ENCODE measurements at places on chromosomes 3 and 15. TPM values are rescaled to one million over a fixed set of nuclear protein-coding genes. Genes with fewer than 3 reads are reported as not detected.

The JMJD7 gene
- 5.7 TPM for polyA plus RNA-seq

The CYP8B1 gene
- polyA plus RNA-seq, result 0.11 TPM

The PIGB gene
- polyA plus RNA-seq, result 14.1 TPM

The MAP4 gene
- polyA plus RNA-seq, result 247 TPM

The HYAL2 gene
- 32.1 TPM for polyA plus RNA-seq

The MFGE8 gene
- 94.2 TPM for polyA plus RNA-seq

The FRMD4B gene
- 14.2 TPM for polyA plus RNA-seq

The LRTM1 gene
- 93.8 TPM for polyA plus RNA-seq

The CCR3 gene
- not detected for polyA plus RNA-seq

- no peak for DNase-seq
These were observed 38.5 kb upstream of the RASGRP1 start for GRCh38 chr15:38602910-38603670.

DNA sequence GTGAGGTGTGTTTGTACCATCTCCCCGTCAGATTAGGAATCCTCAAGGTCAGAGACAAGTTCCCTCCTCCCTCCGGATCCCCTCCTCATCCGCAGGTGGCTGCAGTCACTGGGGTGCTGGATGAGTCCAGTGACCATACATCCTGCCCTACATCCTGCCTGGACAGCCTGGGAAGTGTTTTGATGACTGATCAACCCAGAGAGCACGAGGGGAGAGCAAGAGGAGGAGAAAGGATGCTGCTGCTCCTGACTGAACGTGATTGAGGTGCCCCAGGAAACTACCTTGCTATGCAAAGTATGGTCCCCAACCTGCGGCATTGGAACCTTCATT, 65.1 kb downstream of the SLC12A8 start:
- DNase-seq, result no peak

- DNase-seq, result no peak
These were observed 87.8 kb upstream of the MDFIC2 start for GRCh38 chr3:70400194-70400593.

- DNase-seq, result no peak
These were observed 101.2 kb downstream of the CORO2B start for GRCh38 chr15:68679961-68680371.

DNA sequence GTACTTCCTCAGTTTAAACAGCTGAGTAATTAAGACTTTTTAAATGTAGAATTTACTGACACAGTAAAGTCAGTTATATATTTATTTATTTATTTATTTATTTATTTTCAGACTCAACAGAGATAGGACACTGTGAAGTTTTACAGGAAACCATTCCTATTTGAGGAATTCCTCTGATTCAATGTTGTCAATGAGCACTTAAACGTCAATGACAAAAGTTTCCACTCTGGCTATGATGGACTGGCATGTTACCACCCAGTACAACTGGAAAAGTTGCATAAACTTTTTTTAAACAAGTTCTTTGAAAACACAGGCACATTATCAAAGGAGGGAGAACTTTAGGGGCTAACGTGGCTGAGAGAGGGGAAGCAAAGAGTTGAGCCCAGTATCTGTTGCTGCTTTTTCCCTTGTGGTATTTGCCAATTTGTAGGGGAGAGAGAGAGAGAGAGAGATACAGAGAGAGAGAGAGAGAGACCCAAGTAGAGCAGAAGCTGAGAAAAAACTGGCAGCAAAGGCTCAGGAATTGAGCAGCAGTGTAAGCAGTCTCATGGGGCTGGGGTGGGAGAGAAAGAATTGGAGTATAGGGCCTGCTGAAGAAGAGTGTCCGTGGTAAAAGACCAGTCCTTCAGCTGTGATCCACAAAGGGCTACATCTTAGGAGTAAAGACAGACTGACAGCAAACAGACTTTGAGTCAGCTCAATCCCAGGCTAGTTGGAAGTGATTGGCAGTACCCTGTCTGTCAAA, 18.3 kb upstream of the ACTC1 start:
- no peak for DNase-seq

GRCh38 chr15:39273717-39274411, 307.0 kb upstream of the THBS1 start:
- peak; percentile 52 for DNase-seq

DNA sequence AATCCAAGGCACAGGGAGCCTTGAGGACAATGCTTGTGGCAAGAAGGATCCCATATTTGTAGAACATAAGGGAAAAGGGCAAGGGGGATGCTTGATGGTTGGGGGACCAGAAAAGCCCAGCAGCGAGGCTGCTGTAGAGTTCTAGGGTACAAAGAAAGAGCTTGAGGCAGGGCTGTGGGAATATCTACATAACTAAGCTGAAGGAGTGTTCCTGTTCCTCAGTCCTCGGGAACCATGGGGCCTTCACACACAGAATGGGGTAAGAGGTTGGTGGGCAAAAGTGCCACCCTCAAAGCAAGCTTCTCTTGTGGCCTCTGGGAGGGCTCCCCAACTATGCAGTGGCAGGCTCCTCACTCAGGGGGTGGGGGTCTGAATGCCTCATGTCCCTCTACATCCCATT, 6.5 kb upstream of the FRMD4B start:
- no peak for DNase-seq

GRCh38 chr3:31724651-31725050, 191.9 kb downstream of the STT3B start:
- DNase-seq, result no peak

DNA sequence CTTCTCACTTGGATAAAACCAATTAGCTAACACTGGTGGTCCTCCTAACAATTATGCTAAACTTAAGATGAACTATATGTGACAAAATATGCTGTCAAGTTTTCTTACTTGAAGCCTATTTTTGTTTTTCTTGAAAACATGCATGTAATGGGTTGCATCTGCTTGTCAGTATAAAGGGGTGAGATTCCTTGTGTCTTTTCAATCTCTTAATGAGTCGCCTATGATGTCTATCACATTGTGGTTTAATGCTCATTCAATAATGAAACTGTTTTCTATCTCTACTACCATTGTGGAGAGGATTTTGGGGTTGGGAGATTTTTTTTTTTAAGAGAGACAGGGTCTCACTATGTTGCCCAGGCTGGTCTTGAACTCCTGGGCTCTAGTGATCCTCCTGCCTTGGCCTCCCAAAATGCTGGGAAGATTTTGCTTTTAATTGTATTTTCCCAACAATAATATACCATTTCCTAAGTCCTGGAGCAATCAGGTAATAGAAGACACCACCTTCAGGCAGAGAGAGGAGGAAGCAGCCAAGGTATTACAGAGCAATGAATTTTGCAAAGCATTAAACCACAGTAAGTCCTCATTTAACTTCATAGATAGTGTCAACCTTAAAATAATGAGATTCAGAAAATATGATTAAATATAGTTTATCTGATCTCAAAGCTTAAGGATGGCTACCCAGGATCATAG, 17.4 kb upstream of the TRMT10C start:
- DNase-seq, result no peak

DNA sequence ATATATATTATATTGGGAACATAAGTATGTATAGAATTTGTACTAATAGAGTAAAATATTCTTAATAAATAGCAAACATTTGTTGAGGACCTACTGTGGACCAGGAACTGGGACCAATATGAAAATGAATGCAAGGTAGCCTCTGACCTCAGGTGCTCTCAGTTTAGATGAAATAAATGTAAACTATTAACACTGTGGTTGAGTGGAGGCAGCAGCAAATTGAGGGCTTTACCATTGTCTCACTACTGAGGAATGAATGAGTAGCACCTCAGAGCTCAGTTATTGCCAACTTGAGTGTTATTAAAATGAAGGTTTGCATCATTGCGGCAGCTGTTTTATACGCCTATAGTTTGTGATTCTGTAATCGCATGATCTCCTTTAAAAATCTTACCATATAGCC, 90.9 kb upstream of the CGNL1 start:
- no peak for DNase-seq

- DNase-seq, result peak; percentile 64
These were observed 1.1 kb downstream of the RAF1 start for GRCh38 chr3:12662593-12663400.

GRCh38 chr3:31932990-31933389, 48.1 kb downstream of the OSBPL10 start:
- DNase-seq, result no peak

- DNase-seq, result no peak
These were observed 24.5 kb downstream of the ANXA2 start for GRCh38 chr15:60373327-60373726.

GRCh38 chr3:27666708-27667107, 55.4 kb downstream of the EOMES start:
- peak; percentile 48 for DNase-seq

DNA sequence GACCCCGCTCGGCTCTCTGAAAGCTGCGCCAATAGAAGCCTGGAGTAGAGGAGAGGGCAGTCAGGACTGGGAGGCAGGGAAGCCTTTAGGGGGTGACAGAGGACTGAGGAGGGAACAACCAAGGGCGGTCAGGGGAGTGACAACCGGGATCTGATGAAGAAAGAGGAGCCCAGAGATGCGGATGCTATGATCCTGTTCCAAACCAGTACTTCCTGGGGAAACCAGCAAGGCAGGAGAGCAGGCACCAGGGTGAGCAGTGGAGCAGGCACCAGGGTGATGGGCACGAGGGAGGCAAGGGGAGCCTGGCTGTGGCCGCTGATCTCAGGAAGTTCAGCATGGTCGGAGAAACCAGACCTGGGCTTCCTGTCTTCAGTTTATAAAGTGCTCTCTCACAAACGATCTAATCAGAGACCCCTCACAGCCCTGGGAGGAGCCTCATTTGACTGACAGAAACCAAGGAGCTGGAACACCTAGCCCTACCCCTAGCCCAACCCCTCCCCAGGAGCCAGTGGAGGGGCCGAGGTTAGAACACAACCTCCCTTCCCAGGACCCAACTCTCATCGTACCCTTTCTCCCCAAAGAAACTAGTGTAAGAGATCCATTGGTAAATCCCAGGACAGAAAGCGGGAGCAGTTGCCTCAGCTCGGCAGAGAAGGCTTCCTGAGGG, 34.9 kb downstream of the CCDC33 start:
- DNase-seq, result no peak

- DNase-seq, result no peak
These were observed 1441.5 kb downstream of the OTOL1 start for GRCh38 chr3:162938083-162938482.

- no peak for DNase-seq
These were observed 7.3 kb downstream of the ZBTB38 start for GRCh38 chr3:141375381-141376301.

DNA sequence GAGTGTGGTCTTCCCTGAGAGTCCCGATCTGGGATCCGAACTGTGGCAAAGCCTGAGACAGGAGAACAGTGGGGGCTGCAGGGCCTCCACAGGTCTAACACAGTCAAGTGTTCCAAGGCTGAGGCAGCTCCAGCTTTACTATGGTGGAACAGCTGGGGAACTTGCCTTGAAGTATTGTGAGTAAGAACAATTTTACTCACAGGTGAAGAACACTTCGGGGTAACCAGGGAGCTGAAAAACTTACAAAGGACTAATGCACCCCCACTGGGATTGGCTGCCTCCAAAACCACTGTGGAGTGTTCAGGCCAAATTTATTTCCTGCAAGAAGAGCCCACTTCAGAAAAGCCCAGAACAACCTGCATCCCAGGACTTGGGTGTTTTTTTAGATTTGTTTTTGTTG, 25.4 kb downstream of the ZIC4 start:
- DNase-seq, result no peak

- no peak for DNase-seq
These were observed 80.9 kb downstream of the DGKG start for GRCh38 chr3:186281176-186281575.

DNA sequence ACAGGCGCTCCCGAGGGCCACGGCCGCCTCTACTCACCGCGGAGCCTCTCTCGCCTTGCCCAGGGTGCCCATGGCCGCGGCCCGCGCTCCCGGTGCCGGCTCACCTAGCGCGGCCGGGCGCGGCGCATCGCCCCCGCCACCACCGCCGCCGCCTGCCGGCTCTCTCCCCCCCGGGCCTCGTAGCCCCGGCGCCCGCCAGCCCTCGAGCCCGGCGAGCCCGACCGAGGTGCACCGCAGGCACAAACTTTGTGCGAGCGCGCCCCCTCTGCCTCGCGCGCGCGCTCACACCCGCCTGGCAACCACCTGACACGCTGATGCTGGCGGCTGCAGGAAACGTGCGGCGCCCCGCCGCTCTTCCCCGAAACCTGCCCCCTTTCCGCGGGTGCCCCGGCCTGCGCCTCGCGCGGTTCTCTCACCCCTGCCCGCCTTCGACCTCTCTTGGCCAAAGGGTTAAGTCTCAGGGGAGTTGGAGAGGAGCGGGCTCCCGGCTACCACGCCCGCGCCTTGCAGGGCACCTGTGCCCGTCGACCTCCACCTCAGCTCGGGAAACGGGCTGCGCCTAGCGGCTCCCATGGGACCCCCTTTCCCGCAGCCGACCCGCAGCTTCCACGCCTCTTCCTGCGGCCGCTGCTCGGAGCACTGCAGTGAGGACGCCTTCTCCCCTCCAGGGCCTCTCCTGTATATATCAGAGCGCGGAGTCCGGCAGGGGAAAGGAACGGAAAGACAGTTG, at the start of gene RASGRP1:
Gene RASGRP1, minus strand, starts transcription at position 258 of the 730 bp plus-strand sequence. Its CDS starts 186 bp downstream, at position 72.
- peak; percentile 61 for DNase-seq

DNA sequence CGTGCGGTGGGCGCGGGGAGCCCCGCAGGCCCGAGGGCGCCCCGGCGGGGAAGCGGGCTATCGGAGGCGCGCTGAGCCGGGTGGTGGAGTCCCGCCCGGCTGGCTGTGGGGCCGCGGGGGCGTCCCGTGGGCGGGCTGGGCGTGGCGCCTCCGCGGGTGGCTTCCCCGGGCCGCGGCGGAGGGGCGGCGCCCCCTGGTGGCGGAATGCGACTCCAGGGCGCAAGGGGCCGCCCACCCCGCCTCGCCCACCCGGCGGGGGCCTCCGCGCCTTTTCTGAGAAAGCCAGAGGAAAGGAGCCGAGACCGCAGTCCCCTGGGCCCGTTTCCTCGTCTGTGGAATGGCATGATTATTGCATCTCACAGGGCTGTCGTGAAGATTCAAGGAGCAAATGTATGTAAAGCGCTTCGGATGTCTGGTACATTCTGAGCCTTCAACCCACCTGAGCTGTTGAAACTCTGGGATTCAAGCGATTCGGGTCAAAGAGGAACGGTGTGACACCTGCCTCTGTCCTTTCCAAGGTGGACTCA, 31.9 kb upstream of the RAB6B start:
- peak; percentile 45 for DNase-seq

DNA sequence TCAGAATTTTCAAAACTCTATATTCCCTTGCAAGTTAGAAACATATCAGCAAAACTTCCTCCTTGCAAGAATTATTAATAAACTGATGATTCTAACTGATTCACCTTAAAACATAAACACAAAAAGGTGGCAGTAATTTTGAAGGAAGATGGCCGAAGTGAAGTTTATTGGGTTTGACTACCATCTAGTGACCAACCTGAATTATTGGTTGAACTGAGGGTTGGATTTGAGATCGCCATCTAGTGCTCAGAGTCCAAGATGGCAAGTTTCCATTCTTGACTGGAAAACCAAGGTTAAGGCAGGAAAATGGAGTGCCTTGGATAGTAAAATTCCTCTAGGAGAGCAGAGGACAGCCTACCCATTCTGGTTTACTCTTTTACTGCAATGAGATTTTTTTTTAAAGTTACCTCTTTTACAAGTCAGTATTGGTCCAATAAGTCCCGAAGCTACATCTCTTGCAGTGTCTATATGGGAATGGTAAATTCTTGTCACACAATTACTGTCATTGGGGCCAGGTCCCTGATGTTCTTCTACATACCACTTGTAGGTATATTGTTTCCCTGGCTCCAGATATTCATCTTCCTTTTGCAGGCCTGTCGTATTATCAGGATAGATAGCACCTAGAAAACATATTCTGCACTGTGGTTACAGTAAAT, 51.6 kb upstream of the CP start:
- DNase-seq, result peak; percentile 85

All from muscle of arm (tissue), 14 donors.